ENCODE measurements at places on chromosomes 6 and 20. TPM values are rescaled to one million over a fixed set of nuclear protein-coding genes. Genes with fewer than 3 reads are reported as not detected.

Gene XKR7
- polyA plus RNA-seq = 0.24 TPM

- no peak for DNase-seq
These were observed 623 bp upstream of the SNX9 start for GRCh38 chr6:157822245-157823000.

Gene TAAR1
- polyA plus RNA-seq = 0.31 TPM

Gene HLA-F
- 5.5 TPM for polyA plus RNA-seq

DNA sequence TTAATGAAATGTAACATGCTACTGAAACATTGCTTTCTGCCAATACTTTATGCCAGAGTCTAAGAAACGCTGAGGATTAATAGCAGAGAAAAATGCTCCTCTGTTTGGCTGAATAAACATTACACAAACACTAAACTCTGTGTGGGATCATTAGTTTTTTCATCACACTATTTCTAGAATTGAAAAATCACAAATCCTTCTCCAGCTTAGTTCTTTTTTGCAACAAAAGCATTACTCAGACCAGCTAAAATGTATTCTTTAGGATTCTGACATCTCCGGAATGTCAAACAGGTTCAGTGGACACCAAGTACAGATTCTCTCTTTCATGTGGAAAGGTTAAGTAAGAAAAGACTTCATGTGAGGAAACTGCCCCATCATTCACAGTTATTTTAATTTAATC, 226.9 kb downstream of the SIM1 start:
- no peak for DNase-seq

Gene TMEM14A
- 50.1 TPM for polyA plus RNA-seq

Gene TM9SF4
- 68.7 TPM for polyA plus RNA-seq
